ENCODE measurements at places on chromosomes 5 and 9.

DNA sequence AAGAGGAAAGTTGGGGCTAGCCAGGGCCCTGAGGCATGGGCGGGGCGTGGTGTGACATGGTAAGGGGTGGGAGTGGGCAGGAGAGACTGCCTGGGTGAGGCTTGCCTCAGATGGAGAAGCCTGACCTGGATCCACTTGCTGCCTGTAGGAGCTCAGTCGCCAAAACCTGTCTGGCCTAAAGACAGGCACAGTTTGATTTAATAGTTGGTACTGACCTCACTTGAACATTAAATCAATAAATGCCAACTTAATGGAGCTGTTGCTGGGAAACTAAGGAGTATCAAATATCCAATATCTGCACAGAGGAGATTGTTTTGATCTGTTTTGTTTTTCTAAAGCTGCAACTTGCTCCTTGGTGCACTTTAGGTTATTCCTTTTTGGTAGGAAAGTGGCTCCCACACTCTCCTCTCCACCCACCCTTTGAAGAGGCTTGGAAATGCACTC, 86.4 kb downstream of the RCL1 start:
- no peak for DNase-seq

DNA sequence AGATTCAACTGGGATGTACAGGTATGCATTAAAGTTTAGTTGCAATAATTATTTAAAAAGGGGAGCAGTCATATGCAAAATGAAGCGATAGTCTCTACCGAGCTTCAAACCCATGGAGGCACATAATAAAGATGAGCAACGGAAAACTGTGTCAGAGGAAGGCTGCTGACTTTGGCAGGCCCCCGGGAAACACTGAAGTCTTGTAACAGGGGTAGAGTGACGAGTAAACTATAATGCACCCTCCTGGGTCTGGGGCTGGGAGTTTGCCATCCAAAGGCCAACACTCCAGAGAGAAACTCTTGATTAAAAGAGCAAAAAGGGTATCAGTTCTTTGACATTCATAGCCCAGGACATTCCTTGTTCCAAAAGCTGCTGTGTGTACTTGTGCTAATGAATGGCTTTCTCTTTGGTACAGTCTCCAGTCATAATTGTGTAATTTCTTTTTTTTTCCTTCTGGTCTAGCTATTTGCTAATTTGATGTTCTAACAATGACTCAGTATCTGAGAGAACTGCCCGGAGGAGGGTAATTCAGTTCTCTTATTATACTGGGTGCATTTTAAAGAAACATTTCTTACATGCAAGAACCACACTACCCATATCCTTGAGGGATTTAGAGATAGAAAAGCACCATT, 59.2 kb downstream of the TNC start:
- DNase-seq, result no peak

- no peak for DNase-seq
Observed at GRCh38 chr5:177372910-177373309, 11.3 kb upstream of the SLC34A1 start.

- no peak for DNase-seq
Observed at GRCh38 chr9:38250279-38251035, 142.0 kb upstream of the ALDH1B1 start.

- no peak for DNase-seq
Observed at GRCh38 chr5:619444-619843, 7.3 kb downstream of the CEP72 start.

DNA sequence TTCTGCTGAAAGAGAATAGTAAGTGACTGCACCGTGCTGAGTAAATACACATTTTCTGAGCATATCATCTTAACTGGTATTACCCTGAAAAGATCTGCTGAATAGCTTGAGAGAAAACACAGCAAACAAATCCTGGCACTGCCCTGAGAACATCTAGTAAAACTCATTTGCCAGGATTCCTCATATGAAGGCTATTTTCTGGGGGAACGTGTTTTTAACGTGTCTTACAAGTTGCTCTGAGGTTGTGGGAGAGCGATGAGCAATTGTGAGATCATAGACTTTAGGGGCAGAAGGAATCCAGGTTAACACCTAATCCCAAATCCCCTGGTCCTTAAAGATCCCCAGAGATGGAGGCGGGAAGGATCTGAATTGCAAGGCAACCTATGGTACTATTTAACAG, 331.9 kb upstream of the RFX3 start:
- DNase-seq, result no peak

All from stimulated activated CD8-positive, alpha-beta memory T cell treated with anti-CD3 and anti-CD28 coated beads, Interleukin-15, amount 100 ng/mL, for 24 hours (primary cell).